Prostate gland (tissue), 2 donors: ENCODE measurements at places on chromosomes 5 and 9.

- no peak for DNase-seq
- peak overlapping the region; percentile 2 for H3K4me3 ChIP-seq
- H3K4me1 ChIP-seq, result no peaks in the 10 kb centered on the region
- no peaks in the 10 kb centered on the region for H3K36me3 ChIP-seq
Observed at GRCh38 chr9:126625329-126626126, 11.8 kb downstream of the LMX1B start.

GRCh38 chr5:6517510-6517909 lies 68.9 kb downstream of the UBE2QL1 start:
- no peaks in the 10 kb centered on the region for H3K27me3 ChIP-seq
- no peaks in the 10 kb centered on the region for H3K36me3 ChIP-seq

DNA sequence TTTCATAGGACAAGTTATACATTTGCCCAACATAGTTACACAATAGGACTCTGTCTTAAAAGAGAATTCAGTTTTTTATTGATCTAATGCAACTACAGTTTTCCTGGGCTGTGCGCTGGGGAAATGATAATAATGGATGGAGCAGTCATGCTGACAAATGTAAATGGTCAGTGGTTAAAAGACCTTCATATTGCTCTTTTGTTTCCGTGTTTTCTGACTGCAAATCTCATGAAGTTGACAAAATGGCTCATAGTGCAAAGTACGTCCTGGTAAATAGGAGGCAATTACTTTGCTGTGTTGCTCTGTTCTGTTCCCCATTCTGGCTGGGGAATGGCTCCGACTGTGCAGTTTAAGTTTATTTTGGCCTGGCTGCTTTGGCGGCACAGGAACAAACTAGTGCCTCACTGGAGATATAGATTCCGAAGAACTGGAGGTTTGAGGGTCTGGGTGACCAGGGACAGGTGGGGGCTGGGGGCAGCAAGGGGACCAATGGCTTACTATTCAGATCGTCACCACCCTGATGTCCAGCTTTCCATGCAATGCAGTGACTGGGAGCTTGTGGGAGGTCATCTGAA lies 54.3 kb downstream of the PTTG1 start:
- no peak for DNase-seq
- H3K36me3 ChIP-seq, result no peaks in the 10 kb centered on the region
- no peaks in the 10 kb centered on the region for H3K4me1 ChIP-seq
- no peaks in the 10 kb centered on the region for H3K27me3 ChIP-seq

DNA sequence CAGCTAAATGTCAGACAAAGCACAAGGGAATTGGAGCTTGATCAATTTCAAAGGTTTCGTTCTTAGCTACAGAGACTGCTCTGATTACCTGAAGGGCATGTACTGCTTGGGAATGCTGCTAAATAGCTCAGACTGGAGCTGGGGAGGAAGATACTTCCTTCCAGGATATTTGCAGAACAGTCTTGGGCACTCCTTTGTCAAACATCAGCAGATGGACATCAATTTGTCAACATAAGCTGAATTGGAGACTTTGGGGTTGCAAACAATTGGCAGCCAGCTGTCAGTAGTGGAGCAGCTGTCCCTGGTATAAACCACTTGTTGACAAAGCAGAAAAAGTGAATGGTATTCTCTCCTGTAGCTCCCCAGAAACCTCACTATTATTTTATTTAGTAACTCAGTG lies 182.0 kb downstream of the CCDC192 start:
- H3K36me3 ChIP-seq, result no peaks in the 10 kb centered on the region
- no peak overlapping the region for H3K4me3 ChIP-seq
- peak; percentile 63 for DNase-seq
- no peaks in the 10 kb centered on the region for H3K27me3 ChIP-seq
- no peaks in the 10 kb centered on the region for H3K4me1 ChIP-seq
- peak overlapping the region; percentile 69 for H3K27ac ChIP-seq

GRCh38 chr5:8997542-8998070 lies 548.3 kb downstream of the SEMA5A start:
- H3K27me3 ChIP-seq, result no peaks in the 10 kb centered on the region
- DNase-seq, result no peak
- no peaks in the 10 kb centered on the region for H3K4me1 ChIP-seq
- no peak overlapping the region for H3K27ac ChIP-seq

- H3K27me3 ChIP-seq, result no peaks in the 10 kb centered on the region
- DNase-seq, result no peak
- H3K27ac ChIP-seq, result no peak overlapping the region
- peaks cover 8% of the 10 kb centered on the region for H3K4me1 ChIP-seq
Observed at GRCh38 chr5:32272746-32273145, 40.0 kb downstream of the MTMR12 start.

- no peaks in the 10 kb centered on the region for H3K4me1 ChIP-seq
- H3K27me3 ChIP-seq, result no peaks in the 10 kb centered on the region
- no peak overlapping the region for H3K27ac ChIP-seq
- no peak overlapping the region for H3K4me3 ChIP-seq
- H3K36me3 ChIP-seq, result no peaks in the 10 kb centered on the region
Observed at GRCh38 chr5:153096381-153096780, 394.1 kb upstream of the GRIA1 start.

- H3K36me3 ChIP-seq, result no peaks in the 10 kb centered on the region
- no peaks in the 10 kb centered on the region for H3K27me3 ChIP-seq
- no peak overlapping the region for H3K4me3 ChIP-seq
- no peaks in the 10 kb centered on the region for H3K4me1 ChIP-seq
Observed at GRCh38 chr9:114416906-114417305, 29.1 kb upstream of the AKNA start.

DNA sequence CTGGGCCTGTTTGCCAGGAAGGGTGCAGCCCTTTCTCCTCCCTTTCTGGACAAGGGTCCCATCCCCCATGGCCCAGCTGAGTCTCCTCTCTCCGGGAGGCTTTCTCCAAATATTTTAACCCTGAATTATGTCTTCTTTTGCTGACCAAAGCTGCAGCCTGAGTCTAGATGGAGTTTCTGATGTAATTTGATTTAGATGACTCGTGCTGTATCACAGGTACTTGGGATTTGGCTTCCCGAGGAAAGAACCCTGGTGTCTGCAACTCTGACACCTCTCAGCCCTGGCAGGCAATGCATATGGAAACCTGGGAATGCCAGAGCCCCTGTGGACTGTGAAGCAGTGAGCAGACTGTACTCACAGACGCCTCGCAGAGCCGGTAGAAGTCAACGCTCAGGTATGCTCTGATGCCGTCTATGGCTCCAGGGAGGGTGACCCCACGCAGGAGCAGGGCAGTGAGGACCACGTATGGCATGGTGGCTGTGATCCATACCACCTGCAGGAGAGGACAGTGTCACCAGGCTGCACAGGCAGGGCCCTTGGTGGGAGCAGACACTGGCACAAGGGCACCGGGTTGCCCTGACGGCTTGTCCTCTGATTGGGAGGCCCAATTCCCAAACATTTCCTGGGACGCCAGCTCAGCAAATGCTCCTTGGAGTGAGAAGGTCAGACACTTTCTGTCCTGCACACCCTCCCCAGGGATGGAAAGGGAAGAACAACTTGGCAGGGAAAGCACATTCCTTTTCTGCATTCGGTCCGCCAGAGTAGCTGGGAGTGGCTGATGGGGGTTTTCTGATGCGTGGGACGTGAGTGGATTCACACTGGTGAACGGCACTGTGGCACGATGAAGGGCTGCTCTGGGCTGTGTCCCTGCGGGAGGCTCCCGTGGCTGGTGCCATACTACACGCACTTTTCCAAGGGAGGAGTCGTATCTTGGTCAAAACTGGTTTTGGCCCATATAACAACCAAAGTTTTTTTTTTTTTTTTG lies 24.7 kb downstream of the SLC6A3 start:
- no peak overlapping the region for H3K4me3 ChIP-seq
- H3K36me3 ChIP-seq, result no peaks in the 10 kb centered on the region
- no peak overlapping the region for H3K27ac ChIP-seq
- H3K27me3 ChIP-seq, result no peaks in the 10 kb centered on the region
- no peaks in the 10 kb centered on the region for H3K4me1 ChIP-seq

DNA sequence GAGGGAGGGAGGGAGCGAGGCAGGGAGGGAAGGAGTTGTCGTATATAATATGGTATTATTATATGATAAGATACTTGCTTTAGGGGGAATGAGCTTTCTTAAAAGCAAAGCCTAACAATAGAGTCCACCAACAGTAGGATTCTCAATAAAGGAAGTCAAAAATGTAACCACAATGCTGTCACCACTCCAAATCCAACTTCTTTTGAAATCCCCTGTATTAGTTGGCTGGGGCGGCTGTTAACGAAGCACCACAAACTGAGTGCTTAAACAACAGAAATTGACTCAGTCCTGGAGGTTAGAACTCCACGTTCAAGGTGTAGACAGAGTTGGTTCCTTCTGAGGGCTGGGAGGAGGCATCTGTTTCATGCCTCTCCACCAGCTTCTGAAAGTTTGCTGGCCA lies 23.1 kb downstream of the GAS1 start:
- no peak overlapping the region for H3K4me3 ChIP-seq
- H3K4me1 ChIP-seq, result no peaks in the 10 kb centered on the region
- H3K36me3 ChIP-seq, result no peaks in the 10 kb centered on the region
- no peaks in the 10 kb centered on the region for H3K27me3 ChIP-seq
- no peak for DNase-seq

GRCh38 chr5:134769206-134769605 lies 10.6 kb downstream of the DDX46 start:
- H3K27me3 ChIP-seq, result no peaks in the 10 kb centered on the region
- H3K27ac ChIP-seq, result no peak overlapping the region
- no peak for DNase-seq
- H3K36me3 ChIP-seq, result no peaks in the 10 kb centered on the region
- H3K4me1 ChIP-seq, result no peaks in the 10 kb centered on the region
- no peak overlapping the region for H3K4me3 ChIP-seq

DNA sequence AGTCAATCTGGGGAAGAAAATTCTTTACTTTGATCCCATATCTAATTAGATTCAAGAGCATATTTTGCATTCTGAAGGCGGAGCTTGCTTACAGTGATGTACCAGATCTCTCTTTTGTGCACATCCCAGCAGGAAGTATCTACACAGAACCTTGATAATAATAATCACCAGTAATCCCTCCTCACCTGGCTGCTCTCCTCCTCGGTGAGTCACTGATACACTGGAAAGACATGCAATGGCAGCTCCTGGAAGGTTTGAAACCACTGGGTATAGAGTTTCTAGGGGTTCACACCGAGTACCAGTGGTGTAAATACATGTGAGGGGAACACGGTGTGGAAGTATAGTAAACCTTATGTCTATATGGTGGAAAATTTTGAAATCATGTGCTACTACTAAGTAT lies 205.5 kb upstream of the TARS1 start:
- H3K36me3 ChIP-seq, result no peaks in the 10 kb centered on the region
- H3K27ac ChIP-seq, result no peak overlapping the region
- H3K27me3 ChIP-seq, result no peaks in the 10 kb centered on the region
- no peak overlapping the region for H3K4me3 ChIP-seq
- no peak for DNase-seq

DNA sequence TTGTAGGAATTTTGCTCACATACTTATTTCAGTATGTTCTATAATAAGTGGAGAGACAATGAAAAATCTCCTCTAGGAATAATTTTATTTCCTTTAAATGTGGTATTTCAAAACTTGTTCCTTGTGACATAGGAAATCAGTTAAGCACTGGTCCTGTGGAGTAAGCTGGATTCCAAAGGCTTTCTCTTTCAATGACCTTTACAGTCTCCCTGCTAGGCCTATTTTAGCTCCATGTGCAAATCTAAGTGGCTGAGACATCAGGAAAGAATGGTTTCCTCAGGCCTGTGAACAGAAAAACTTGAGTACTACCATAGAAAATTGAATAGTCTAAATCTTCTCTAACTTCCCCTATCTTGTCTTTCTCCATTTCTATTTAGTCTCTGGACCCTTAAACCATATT lies 514.2 kb upstream of the TLE4 start:
- no peak for DNase-seq
- no peak overlapping the region for H3K27ac ChIP-seq
- H3K4me1 ChIP-seq, result no peaks in the 10 kb centered on the region
- H3K4me3 ChIP-seq, result no peak overlapping the region

DNA sequence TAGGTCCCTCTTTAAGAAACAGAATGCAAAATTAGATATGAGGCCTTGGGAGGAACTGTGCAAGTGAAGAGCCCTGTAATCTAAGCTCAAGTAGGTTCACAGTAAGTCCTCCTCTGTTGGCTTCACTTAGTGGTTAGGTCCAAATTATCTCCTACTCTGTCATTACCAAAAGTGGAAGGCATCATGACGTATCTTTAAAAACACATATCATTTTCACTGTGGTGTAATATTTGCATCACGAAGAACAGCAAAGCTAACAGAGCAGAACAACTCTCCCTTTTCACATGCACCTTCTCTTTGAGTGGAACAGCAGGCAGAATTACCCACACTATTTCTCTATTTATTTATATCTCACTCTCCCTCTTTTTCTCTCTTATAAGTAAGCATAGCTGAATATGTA lies 240.5 kb upstream of the CCNH start:
- no peaks in the 10 kb centered on the region for H3K27me3 ChIP-seq
- no peak overlapping the region for H3K27ac ChIP-seq
- no peaks in the 10 kb centered on the region for H3K4me1 ChIP-seq
- DNase-seq, result no peak

DNA sequence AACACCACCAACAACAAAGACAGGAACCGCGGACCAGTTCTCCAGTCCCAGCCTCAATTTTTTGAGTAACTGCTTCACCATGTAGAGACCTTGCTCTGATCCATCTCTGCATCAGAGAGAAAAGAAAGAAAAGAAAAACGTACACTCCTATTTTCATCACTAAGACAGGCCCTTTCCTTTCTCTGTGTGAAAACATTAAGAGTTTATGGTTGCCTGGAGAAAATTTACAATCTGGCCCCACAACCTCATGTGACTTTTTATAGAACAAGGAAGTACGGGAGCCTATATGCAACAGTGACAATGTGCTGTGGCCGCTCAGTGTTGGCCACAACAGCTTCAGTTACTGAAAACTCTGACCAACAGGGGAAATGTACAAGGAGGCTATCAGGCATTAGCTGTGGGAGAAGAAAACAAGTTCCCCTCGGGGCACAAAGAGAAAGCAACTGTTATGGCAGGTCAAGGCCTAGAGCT lies 272.9 kb upstream of the PTGER4 start:
- no peaks in the 10 kb centered on the region for H3K27me3 ChIP-seq
- H3K27ac ChIP-seq, result peak overlapping the region; percentile 2
- no peaks in the 10 kb centered on the region for H3K36me3 ChIP-seq
- H3K4me1 ChIP-seq, result no peaks in the 10 kb centered on the region
- no peak for DNase-seq
- no peak overlapping the region for H3K4me3 ChIP-seq

- no peak for DNase-seq
- no peak overlapping the region for H3K4me3 ChIP-seq
- no peaks in the 10 kb centered on the region for H3K27me3 ChIP-seq
- no peaks in the 10 kb centered on the region for H3K4me1 ChIP-seq
Observed at GRCh38 chr9:119998614-119999013, 581.4 kb downstream of the CDK5RAP2 start.

GRCh38 chr9:95344735-95345325 lies 27.3 kb upstream of the FANCC start:
- no peaks in the 10 kb centered on the region for H3K36me3 ChIP-seq
- H3K4me3 ChIP-seq, result no peak overlapping the region
- no peaks in the 10 kb centered on the region for H3K4me1 ChIP-seq

DNA sequence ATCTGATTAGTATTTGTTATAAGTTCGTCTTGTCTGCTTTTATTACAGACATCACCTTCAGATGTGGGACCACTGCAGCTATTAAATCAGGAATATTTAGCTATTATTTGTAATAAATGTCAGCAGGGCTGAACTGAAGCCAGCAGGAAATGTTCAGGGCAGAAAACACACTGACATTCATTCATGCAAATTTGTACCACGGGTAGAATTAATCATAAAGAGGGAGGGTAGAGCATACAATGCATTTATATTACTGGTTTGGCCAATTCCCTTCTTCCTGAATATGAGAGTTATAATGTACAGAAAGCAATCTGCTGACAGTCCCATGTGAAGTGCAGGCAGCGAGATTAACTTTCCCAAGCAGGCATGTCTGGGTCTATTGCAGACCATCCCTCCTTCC lies 117.3 kb upstream of the NUDT12 start:
- H3K27me3 ChIP-seq, result no peaks in the 10 kb centered on the region
- no peak overlapping the region for H3K27ac ChIP-seq
- DNase-seq, result no peak
- no peak overlapping the region for H3K4me3 ChIP-seq
